NCI-H748 treated with DMSO at 0.1 percent for 48 hours (cell line): ENCODE measurements at places on chromosomes 1 and 21.

DNA sequence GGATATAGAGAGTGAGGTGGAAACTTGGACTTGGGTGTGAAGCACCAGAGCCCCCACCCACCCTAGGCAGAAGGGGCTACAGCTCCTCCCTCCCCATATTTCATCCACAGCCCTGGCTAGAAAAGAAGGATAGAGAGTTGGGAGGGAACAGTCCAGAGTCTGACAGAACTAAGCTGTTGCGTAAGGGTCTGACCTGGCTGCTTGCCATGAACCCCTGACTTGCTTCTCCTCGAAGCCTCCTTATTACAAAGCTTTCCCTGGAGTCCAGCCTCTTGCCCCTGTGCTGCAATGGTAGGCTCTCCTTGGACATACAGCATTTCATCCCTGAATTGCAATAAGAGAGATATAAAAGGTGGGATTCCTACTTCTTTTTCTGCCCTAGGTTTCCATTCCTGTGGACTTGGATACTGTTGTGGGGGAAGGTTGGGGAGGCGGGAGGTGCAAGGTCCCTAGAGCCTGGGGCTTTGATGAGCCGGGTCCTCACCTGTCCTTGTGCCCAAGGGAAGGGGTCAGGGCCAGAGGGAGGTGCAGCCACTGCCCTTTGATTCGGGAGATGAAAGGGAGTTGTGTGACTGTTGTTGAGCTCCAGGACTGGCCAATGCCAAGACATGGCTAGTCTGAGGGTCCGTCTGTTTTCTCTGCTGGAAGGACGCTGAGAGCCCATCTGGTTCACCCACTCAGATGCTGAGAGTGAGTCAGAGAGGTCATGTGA lies 2.7 kb downstream of the RHBG start:
- DNase-seq, result no peak

- no peak for DNase-seq
Measured at GRCh38 chr1:167554028-167554779, 642 bp upstream of the CREG1 start.

- no peak for DNase-seq
Measured at GRCh38 chr1:237701534-237701933, 189.2 kb downstream of the ZP4 start.

DNA sequence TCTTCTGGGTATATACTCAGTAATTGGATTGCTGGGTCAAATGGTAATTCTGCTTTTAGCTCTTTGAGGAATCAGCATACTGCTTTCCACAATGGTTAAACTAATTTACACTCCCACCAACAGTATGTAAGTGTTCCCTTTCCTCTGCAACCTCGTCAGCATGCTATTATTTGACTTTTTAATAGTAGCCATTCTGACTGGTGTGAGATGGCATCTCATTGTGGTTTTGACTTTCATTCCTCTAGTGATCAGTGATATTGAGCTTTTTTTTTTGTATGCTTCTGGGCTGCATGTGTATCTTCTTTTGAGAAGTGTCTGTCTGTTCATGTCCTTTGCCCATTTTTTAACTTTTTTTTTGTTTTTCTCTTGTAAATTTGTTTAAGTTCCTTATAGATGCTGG lies 279.4 kb downstream of the PTGER3 start:
- no peak for DNase-seq

GRCh38 chr1:64909031-64909430 lies 57.3 kb downstream of the JAK1 start:
- no peak for DNase-seq

DNA sequence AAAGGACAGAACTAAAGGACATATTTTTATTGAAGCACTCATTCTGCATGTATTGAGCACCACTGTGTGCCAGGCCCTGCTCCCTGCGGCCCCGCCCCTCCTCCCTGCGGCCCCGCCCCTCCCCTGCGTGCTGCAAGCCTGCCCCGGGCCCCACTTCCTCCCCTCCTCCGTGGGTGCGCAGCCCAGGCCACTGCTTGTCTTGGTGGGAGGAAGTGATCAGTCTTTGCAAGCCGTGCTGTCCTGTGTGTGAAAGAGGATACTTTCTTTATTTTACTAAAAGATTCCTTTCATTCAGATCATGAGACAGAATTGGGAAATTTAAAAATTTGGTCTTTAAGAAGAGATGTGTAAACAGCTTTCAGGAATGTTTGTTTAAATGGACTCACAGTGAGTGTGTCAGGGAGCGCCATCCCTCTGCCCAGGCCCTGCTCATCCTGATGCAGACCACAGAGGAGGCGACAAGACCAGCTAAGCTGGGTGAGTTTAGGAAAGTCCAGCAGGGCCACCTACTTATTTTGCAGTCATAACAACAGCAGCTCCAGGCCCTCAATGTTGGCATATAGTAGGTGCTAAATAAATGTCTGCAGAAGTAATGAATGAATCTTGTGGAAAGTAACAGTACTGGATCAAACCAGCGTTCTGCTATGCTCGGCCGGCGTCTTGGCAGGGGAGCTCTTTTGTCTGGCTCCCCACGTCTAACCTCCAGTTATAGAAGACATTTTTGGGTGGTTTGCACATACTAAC lies 88.3 kb upstream of the SELENON start:
- DNase-seq, result no peak

GRCh38 chr21:42288962-42289361 lies 26.2 kb downstream of the TFF3 start:
- no peak for DNase-seq

- no peak for DNase-seq
Measured at GRCh38 chr1:199291022-199291740, 652.3 kb downstream of the PTPRC start.

GRCh38 chr1:155210314-155211104 lies 2.0 kb downstream of the MTX1 start:
- no peak for DNase-seq

DNA sequence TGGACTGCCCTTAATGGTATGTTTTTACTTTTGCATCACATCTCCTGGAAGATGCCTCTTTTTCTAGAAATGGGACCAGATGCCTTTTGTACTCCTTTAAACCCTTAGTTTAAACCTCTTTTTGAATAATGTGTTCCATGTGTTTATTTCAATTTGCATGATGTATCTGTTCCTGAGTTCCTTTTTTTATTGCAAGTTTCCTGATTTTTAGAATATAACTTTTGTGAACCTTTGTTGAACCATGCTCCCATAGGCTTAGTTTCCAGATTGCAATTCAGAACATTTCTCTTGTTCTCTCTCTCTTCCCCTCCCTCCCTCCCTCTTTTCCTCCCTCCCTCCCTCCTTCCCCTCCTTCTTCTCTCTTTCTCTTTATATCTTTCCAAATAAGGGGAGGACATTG lies 81.9 kb downstream of the RGL1 start:
- no peak for DNase-seq

DNA sequence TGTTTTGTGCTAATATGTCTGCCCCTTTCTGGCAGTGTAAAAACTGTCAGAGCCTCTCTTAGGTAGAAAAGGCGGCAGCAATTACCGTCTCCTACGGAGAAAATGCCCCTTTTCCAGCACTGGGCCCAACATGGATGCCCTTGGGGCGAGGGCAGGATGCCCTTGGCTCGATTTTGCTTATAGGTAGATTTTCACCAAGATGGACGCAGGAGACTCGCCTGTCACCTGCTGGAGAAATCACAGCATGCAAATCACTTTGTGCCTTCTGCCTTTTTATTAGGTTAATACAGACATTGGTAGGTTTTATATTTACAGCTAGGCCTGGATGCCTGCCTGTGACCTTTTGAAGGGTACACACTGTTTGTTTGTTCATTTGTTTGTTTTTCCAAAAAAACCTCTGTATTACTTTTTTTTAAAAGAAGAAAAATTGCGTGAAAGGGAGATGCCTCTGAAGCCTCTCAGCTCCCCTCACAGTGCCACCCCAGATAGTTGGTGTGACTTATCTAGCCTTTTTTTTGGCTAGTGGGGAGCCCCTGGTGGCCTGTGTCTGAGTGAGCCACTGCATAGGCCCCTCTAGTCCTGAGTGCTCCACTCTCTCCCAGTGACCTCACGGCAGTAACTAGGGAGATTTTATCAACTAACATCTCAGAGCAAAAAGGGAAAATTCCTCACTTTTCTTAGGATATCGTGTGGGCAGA lies 2.5 kb downstream of the ATP1B1 start:
- DNase-seq, result no peak

- peak; percentile 99 for DNase-seq
Measured at GRCh38 chr1:40612345-40612831, 53.1 kb downstream of the RIMS3 start.

GRCh38 chr1:21935393-21935804 lies 1.7 kb downstream of the HSPG2 start:
- DNase-seq, result no peak

DNA sequence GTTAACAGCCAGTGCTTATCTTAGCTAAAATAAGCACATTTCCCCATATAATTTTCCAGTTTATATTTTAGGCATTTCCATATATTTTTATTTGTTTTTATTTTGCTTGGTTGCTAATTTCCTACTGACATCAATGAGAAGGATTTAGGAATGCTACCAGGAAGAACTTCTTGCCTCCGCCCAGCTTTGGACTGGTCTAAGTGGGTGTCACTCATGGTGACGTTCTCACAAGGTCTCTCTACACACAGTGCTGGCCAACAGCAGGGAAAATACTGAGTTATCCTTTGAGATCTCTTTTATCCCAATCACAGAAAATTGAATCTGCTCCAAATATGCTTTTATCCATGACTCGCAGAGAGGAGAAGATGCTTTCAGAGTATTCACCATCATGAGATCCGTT lies 13.2 kb downstream of the MX1 start:
- no peak for DNase-seq

- DNase-seq, result no peak
Measured at GRCh38 chr1:198805498-198806151, 166.8 kb downstream of the PTPRC start.

GRCh38 chr1:226405411-226405988 lies 2.4 kb downstream of the PARP1 start:
- DNase-seq, result no peak

DNA sequence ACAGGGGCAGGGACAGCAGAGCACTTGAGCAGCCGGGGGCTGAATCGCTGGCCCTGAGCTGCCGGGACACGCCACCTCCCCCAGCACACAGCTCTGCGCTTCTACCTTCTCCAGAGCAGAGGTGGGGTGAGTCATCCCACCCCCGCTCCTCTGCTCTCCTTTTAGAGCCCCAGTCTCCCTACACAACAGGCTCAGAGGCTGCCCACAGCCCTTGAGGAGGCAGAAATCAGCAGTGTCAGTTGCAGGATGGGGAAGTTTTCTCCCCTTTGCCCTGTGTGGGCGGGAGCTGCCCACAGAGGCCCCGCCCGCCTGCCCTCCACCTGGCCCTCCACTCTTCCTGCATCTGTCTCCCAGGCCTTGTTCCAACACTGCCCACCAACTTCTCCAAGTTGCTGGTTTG lies 94.6 kb downstream of the STUM start:
- no peak for DNase-seq

DNA sequence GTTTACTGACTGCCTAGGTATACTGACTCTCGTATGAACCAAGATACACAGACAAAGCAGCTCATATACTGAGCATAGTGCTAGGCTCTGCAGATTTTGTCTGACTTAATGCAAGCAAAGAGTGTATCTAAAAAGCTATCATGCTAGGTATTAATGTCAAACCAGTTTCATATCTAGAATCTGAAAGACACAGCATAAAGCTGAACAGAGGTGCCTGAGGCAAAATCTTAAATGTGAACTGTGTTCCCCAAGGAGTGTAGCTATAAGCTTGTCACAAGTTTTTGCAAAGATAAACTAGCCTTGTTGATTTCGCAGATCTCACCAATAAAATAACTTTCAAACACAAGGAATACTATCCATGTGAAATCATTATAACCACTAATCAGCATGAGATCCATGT lies 18.1 kb downstream of the JAK1 start:
- DNase-seq, result no peak

GRCh38 chr1:235910357-235911299 lies 43.9 kb upstream of the LYST start:
- DNase-seq, result no peak

DNA sequence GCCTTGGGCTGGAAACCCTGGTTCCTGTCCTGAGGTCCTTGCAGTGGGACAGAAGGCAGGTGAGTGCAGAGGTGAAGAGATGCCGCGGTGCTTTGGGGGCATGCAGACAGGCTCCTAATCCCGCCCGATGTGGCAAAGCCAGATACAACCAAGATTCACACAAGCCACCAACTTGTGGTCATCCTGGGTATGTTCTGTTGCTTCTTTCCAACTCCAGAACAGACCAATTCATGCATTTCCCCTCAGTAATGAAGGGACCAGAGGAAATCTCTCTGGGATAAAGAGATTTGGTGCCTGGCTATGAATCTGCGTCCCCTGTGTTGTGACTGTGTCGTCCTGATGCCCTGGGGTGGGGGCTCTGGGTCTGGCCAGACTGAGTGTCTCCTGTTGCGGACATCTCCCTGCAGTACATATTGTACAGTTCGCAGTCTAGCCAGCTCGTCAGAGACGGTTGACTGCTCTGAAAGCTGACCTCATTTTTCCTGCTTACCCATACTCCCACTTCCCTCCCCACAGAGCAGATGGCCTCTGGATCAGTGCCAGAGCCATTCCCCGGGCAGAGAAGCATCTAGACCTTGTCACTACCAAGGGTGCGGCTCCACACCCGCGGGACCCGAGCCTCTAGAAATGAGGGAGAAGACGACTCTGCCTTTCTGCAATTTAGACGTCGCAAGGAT lies 216.3 kb downstream of the KIF26B start:
- no peak for DNase-seq

DNA sequence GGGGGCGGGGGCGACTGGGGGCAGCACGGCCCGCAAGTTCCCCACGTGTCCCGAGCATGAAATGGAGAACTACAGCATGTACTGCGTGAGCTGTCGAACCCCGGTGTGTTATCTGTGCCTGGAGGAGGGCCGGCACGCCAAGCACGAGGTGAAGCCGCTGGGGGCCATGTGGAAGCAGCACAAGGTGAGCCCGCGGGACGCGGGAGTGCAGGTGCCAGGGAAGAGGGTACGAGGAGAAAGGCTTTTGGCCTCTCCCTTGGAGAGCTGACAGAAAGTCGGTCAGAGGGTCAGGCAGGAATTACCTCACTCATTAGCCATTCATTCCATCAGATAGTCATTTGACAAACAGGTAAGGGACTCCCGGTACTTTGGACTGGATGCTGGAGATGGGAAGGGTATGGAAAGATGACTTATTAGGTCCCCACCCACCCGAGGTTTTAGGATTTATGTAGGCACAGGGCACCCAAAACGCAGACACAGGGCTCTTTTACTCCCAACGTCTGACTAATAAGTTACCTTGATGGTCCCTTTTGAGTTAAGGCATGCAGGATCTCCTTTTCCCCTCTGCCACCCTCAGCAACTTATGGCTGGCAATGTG lies 2.1 kb downstream of the TRIM67 start:
- no peak for DNase-seq

DNA sequence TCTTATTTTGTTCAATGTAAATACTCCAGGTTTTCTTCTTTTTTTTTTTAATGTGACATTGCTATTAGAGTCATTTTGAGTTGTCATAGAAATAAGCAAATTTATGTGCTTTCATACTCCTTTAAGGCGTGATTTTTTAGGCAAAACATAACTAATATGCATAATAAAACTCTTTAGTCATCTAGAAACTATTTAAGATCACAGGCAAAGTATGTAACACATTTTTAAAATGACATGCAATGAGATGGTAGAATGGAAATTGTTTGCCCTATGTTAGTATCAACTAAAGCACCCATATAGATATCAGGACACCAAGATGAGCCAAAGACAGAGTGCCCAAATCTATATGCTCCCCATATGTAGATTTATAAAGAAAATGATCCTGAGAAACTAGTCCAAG lies 41.5 kb upstream of the SGIP1 start:
- DNase-seq, result no peak

- DNase-seq, result no peak
Measured at GRCh38 chr1:63645317-63645716, 52.1 kb downstream of the PGM1 start.

GRCh38 chr21:37087188-37087587 lies 14.1 kb downstream of the TTC3 start:
- DNase-seq, result no peak
